ENCODE measurements at places on chromosomes 5 and 9.

GRCh38 chr5:36743891-36744772, 132.4 kb upstream of the NIPBL start:
- no peak for DNase-seq

DNA sequence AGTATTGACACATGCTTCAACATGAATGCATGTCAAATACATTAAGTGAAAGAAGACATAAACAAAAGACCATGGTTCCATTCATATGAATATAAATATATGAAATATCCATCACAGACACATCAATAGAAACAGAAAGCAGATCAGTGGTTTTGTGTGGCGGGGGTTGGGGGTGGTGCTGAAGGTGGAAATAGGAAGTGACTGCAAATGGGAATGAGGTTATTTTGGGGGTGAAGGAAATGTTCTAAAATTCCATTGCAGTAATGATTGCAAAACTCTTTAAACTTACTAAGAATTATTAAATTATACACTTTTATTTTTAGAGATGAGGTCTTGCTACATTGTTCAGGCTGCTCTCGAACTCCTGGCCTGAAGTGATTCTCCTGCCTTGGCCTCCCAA, 28.7 kb downstream of the TAF1L start:
- no peak for DNase-seq

GRCh38 chr5:5288201-5288600, 134.3 kb upstream of the ICE1 start:
- DNase-seq = no peak

GRCh38 chr9:137801023-137801319, 76.6 kb upstream of the CACNA1B start:
- no peak for DNase-seq

GRCh38 chr9:112020680-112021596, 124.3 kb downstream of the UGCG start:
- DNase-seq = no peak

DNA sequence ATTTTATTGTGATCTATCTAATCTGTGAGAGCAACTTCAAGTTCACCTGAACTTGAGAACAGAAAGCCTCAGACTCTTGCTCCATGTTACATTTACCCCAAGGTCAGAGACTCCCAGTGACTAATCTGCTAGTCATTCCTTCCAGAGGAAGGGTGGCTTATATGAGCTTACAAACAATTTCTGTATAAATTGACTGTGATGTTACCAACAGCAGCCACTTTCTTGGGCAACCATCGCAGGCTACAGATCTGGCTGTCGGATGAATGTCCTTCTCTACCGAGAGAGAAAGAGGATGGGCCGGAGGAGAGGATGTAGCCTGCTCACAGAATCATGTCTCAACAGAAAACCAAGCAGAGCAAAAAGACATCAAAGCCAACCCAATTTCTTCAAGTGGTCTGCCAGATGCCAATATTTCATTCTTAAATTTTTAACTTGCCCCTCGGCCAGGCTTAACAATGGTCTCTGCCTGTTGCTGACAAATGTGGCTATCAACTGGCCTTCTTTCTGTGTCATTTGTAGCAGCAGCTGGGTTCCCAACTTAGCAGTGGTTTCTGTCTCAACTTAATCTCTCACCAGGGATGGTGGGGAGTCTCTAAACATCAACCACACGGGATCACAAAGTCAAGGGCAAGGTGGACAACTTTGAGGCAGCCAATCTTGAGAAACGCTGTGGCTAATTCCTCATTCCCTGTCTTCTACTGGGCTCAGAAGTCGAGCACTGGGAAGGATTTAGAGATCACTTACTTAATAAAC, 81.3 kb downstream of the RAPGEF1 start:
- no peak for DNase-seq

DNA sequence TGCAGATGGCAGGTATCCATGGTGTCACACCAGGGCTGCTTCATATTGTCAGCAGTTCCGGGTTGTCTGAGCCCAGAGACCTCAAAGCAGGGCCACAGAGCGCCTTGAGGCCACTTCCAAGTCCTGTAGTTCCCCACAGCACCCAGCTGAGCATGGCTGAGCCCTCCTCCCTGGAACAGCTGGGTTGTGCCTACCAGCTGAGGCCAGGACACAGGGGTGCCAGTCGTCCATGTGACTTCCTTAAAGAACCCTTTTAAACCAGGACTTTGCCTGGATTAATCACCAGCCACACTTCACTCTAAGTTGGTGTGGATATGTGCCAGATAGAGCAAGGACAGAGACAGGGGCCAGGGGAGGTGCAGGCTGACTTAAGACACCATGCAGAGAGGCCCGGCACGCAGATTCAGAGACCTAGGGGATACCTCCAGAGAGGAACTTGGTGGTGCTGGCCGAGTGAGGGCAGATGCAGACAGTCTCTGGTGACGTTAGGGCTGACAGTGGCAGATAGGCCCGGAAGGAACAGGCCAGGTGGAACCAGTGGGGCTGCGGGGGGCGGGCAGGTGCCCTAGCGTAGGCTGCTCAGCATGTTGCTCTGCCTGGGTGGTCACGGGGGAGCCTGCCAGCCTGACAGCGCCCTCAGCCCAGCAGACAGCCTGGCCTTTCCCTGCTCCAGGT, 142.7 kb downstream of the CACNA1B start:
- DNase-seq = no peak

- DNase-seq = no peak
Measured at GRCh38 chr9:2583308-2584013, 38.1 kb upstream of the VLDLR start.

GRCh38 chr5:55657443-55657842, 54.7 kb downstream of the SLC38A9 start:
- DNase-seq = no peak

- DNase-seq = no peak
Measured at GRCh38 chr5:178774866-178775539, 44.5 kb upstream of the ZNF354A start.

- no peak for DNase-seq
Measured at GRCh38 chr9:128007566-128008138, 26.9 kb upstream of the EEIG1 start.

- no peak for DNase-seq
Measured at GRCh38 chr5:35887321-35888100, 30.8 kb downstream of the IL7R start.

GRCh38 chr9:69035438-69036308, at the start of gene FXN:
Gene FXN, plus strand, starts transcription at chr9:69035752. Its CDS starts 31 bp downstream, at chr9:69035783.
- DNase-seq = peak; percentile 74

GRCh38 chr5:172586125-172587060, 54.7 kb upstream of the NEURL1B start:
- no peak for DNase-seq

- no peak for DNase-seq
Measured at GRCh38 chr9:98101868-98102273, 17.2 kb downstream of the TRIM14 start.

DNA sequence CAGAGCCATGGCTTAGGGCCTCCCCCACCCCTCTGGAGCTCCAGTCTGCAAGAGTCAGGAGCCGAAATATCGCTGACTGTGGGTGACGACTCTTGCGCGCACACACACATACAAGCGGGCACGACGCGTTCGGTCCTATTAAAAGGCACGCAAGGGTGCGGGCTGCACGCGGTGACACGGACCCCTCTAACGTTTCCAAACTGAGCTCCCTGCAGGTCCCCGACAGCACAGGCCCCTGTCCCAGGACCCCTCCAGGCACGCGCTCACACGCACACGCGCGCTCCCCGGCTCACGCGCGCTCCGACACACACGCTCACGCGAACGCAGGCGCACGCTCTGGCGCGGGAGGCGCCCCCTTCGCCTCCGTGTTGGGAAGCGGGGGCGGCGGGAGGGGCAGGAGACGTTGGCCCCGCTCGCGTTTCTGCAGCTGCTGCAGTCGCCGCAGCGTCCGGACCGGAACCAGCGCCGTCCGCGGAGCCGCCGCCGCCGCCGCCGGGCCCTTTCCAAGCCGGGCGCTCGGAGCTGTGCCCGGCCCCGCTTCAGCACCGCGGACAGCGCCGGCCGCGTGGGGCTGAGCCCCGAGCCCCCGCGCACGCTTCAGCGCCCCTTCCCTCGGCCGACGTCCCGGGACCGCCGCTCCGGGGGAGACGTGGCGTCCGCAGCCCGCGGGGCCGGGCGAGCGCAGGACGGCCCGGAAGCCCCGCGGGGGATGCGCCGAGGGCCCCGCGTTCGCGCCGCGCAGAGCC, at the start of gene GRIN1:
Gene GRIN1 (plus strand): TSS at position 433 of the 746 bp plus-strand sequence. CDS start 333 bp downstream, outside the sequence.
- no peak for DNase-seq

DNA sequence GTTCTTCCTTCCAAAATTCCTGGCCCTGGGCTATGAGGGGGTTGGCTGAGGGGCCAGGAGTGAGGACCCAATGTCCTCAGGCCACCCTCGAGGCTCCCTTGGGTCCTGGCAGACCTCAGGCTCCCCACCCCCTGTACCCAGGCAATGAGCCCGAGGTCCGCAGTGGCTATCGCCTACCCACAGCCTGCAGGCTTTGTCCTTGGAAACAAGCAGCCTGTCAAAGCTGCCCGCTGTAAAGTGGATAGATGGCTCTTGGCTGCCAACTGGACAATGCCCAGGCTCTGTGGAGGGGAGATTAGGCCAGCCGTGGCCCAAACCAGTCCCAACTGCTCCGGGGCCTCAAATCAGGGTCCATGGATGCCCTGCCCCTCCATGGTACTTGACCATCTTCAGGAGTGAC, 2.2 kb upstream of the ADGRD2 start:
- no peak for DNase-seq

DNA sequence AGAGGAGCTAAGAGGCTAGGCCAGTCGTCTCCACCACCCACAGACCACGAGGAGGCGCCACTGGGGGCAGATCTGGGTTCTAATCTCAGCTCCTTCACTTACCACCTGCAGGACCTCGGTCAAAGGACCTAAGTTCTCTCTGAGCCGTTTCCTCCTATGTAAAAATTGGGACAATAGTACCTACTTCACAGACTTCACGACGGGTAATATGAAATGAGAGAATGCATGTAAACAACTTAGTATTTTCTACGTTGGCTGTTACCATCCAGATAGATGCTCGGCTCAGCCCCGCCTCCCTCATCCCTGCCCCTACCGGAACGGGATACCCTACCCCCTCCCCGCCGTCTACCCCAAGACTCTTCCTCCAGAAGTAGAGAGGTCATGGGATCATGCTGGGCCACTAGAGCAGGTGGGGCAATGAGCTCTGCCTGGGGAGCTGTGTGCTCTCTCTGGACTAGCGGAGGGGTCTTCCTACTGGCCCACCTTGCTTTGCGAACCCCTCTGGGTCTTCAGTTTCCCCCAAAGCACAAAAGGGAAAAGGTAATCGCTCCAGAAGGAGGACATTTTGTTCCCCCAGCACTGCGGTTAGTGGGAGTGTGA, 541 bp downstream of the GNPDA1 start:
- DNase-seq = peak; percentile 43

DNA sequence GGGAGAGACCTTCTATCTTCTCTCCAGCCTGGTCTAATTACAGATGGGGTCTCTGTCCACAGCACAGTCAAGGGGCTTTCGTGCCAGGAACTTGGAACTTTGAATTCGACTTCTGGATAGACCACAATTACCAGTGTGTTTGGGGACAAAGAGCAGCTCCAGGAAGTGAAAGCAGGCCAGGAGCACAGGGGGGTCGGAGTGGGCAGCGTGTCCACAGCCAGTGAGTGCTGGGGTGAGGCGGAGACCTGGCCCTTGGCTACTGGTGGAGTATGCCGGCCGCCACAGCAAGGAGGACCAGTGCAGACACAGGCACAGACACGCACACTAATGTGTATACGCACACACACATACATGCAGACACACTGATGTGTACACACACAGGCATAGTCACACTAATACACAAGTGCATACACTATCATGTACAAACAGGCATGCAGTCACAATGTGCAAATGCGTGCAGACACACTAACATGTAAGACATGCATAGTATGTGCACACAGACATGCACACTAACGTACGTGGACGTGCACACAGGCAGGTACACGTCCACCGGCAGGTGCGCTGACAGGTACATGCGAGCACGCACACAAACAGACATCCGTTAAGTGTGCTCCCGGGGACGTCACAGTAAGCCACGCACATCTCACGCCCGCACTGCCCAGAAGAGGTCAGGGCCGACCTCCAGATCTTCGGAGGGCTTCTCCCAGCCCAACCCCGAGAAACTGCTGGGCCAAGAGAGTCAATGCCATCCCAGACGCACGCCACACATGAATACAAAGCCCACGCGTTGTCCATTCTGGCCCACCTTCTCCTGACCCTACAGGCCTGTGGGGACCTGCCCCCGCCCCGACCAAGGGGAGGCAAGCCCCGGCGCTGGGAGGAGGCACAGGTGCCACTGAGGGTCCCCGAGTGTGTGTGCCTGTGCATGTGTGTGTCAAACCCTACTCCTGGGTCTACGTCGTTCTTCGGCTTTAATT, 46.5 kb downstream of the NKD2 start:
- DNase-seq = no peak

GRCh38 chr5:78808380-78808779, 159.8 kb upstream of the LHFPL2 start:
- DNase-seq = no peak

- no peak for DNase-seq
Measured at GRCh38 chr9:136572003-136572827, 26.4 kb upstream of the NOTCH1 start.

- DNase-seq = no peak
Measured at GRCh38 chr9:102047549-102047948, 309.1 kb upstream of the GRIN3A start.

GRCh38 chr9:104784098-104784497, 20.2 kb downstream of the NIPSNAP3B start:
- no peak for DNase-seq

- DNase-seq = no peak
Measured at GRCh38 chr5:100493996-100494395, 41.2 kb upstream of the FAM174A start.

- DNase-seq = no peak
Measured at GRCh38 chr5:160643616-160644240, 208.3 kb downstream of the ATP10B start.

DNA sequence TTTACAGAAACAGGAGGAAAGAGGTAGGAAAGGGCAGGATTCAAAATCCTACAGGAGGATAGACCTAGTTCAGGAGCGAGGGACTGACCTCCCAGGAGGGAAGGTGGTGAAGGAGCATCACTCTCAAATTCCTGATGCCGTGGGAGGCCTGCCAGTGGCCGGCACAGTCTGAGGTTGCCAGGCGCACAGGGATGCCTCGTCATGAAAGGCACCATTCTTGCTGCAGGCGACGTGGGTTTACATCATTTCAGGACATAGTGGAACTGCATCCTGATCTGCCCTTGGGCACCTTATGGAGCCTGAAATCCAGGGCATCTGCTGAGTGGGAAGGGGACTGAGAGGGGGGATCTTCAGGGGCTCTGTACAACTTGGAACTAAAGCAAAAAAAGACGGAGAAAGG, 163.2 kb upstream of the S1PR3 start:
- no peak for DNase-seq

DNA sequence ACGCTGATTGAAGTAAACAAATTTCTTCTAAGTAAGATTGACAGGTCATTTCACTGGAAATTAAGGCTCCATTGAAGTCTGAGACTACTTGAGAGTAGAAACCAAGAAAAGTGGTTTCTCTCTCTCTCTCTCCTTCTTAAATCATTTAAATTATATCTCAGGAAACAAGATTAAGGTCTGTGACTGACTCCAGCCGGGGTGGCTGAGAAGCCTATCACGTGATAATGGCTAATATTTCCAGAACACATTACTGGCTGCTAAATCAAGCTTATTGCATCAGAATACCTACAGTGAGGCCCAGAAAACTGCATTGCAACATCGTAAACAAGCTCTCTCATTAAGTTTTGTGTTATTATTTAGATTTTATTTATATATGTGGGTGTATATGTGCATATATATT, 88.4 kb downstream of the PTCD2 start:
- DNase-seq = no peak

All from midbrain (tissue), 1 donor.